ENCODE measurements at places on chromosomes 4 and X.

GRCh38 chr4:168059251-168059650 is 33.1 kb upstream of the ANXA10 start:
- DNase-seq = no peak

DNA sequence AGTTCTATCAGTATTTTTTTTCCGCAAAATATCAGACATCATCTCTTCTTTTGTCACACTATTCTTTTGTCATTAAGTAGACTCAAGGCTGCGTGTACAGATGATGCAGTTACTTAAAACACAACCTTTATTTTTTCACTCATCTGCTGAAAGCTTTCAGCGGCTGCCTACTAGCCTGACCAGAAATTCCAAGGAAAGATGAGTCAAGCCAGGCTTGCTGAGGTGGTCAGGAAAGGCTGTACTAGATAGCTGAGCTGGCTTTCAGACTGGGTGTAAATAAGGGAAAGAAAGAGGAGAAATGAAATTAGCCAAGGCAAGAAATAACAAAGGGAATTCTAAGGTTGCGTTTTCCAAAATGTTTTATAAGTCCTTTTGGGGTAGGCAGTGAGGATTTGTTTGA is 17.9 kb downstream of the STK26 start:
- peak; percentile 1 for DNase-seq

GRCh38 chr4:94635177-94635576 is 122.6 kb upstream of the BMPR1B start:
- DNase-seq = no peak

- no peak for DNase-seq
Measured at GRCh38 chrX:134931550-134931949, 59.2 kb upstream of the SMIM10 start.

DNA sequence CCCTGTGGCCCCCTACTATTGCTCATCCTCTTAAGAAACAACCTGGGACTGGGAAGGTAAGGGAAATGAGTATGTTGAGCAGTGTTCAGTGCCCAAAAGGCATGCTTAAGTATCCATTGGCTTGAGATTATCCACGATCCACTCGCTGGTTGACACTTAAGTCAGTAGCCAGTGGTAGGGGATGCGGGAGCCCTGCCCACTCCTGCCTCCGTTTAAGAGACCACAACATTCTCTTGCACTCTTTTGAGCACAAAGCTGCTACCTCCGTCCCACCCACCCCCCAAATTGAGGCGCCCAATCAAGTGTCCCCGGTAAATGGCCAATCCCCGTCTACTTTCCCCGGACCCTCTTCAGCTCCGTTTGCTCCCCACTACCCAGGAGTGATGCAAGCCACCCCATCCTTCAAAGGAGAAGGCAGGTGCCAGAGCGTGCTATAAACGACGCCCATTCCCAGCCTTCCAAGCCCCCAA is 25.0 kb downstream of the UTP14A start:
- no peak for DNase-seq

DNA sequence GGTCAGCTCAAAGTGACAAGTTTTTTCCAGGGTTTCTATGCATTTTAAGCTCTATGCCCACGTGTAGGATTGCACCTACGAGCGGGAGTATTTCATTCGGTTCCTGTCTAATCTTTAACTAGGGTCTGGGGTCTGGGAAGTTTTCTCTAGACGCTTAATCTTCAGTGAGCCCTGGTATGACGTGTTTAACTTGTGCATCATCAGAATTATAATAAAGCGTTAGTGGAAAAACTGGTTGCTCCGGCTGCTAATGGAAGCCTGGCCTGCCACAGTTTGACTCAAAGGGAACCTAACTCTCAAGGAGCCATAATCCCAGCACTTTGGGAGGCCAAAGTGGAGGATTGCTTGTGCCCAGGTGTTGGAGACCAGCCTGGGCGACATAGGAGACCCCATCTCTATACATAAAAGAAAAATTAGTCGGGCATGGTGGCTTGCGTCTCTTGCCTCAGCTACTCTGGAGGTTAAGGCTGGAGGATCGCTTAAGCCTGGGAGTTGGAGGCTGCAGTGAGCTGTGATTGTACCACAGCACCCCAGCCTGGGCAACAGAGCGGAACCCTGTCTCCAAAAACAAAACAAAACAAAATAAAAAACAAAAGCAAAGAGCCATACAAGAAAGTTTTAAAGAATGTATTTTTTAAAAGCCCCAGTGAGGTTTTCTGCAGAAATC is 30.2 kb downstream of the ARSD start:
- no peak for DNase-seq

- DNase-seq = no peak
Measured at GRCh38 chrX:105265093-105265492, 44.6 kb upstream of the TEX13A start.

- DNase-seq = no peak
Measured at GRCh38 chrX:10496345-10496965, 123.9 kb downstream of the MID1 start.

- DNase-seq = no peak
Measured at GRCh38 chrX:107834275-107835201, 8.9 kb downstream of the MID2 start.

DNA sequence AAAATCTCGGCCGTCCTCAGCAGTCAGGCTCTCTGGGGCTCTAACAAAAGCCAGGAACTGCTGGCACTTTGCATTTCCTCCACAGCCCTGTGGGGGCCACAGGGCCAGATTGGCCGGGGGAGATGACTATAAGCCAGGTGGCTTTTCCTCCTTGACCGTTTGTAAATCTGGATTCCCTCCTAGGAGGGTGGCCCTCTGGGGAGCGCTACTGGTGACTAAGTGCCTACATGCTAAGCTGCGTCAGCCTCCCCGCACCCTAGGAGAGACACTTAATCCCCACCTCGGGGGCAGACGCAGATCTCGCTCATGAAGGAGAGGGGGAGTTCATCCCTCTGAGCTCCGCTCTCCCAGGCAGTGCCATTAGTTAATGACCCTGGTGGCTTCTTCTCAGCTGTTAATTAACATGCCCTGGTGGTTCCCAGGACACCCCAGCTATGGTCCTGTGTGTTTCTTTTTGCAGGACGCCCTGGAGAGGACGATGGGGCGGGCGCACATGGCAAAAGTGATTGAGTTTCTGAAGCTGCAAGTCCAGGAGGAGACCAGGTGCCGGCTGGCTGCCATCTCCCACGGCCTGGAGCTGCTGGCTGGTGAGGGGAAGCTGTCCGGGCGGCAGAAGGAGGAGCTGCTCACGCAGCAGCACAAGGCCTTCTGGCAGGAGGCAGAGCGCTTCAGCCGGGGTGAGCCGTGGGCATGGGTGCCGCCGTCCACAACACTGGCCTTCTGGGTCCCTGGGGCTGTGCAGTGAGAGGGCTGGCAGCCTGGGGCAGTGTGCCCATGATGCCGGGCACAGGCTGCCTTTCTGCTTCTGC is 41.6 kb downstream of the EVC start:
- DNase-seq = no peak

DNA sequence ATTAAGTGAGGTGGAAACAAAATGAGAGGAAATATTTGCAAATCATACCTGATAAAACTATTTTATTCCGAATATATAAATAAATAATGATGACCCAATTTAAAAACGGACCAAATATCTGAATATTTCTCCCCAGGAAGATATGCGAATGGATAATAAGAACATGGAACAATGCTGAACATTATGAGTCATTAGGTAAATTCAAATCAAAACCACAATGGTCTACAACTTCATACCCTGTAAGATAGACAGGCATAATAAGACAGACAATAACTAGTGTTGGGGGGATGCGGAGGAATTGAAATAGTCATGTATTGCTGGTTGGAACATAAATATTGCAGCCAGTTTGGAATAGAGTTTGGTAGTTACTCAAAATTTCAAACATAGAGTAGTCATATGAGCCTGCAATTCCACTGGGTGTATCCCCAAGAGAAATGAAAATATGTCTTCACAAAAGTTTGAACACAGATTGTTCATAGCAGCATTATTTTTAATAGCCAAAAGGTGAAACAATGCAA is 47.6 kb upstream of the DRP2 start:
- no peak for DNase-seq

DNA sequence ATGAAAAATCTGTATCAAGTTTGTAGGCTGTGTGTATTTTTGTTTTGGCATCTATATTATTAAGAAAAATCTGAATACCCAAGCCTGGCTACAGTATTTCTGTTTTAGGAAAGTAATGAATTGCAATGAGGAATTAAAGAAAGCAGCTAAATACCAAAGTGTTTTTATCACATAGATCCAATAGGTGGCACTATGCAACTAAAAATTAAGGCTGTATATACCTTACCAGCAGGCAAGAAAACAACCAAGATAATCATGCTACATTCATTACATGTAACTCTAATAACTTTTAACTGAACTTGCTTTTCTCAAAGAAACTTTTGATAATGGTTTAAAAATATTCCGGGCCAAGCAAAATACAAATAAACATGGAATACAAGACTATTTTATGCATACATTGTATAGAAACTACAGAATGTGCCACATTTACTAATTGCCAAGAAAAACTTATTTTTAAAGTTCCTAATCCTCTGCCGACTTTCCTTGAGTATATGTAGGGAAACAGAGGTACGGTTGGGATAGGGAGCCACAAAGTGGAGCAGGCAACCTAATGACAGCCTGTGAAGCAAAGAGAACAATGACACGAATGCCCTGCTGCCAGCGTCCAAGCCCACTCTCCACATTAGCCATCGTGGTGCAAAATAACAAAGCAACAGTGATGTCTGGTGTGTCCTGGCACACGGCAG is 63.7 kb downstream of the SEC24D start:
- DNase-seq = peak; percentile 30

DNA sequence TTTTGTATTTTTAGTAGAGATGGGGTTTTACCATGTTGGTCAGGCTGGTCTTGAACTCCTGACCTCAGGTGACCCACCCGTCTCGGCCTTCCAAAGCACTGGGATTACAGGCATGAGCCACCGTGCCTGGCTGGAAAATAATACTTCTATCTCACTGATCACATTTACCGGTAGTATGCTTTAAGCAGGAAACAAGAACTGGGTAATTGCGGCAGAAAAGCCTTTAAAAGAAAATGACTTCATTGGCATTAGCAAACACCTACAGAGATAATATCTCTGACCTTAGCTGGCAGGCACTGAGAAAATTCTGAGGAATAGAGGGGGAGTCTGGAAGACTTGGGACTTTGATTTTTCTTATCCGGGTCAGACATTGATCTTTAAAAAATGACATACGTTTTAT is 78.5 kb downstream of the SHROOM3 start:
- DNase-seq = no peak

DNA sequence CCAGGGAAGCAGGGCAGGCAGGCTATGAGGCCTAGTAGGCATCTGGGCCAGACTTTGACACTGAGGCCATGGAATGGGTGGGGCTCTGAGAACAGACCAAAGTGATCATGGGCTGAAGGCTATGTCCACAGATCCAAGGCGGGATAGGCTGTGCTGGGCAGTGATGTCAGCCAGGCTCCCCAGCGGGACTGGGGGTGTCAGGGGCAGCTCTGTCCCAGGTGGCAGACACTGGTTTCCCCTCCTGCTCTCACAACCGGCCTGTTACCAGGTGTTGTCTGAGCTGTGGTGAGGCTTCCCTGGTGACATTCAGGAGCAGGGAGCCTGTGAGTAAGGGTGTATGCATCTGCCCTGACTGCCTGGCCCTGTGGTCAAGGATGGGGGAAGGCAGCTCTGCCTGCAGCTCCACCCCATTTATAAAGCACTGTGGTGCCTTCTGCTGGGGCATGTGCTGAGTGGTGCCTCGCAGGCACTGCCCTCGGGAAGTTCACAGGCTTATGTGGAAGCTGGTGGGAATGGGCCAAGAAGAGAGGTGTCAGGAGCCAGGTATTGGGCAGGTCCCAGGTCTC is 2.9 kb downstream of the IL9R start:
- peak; percentile 56 for DNase-seq

DNA sequence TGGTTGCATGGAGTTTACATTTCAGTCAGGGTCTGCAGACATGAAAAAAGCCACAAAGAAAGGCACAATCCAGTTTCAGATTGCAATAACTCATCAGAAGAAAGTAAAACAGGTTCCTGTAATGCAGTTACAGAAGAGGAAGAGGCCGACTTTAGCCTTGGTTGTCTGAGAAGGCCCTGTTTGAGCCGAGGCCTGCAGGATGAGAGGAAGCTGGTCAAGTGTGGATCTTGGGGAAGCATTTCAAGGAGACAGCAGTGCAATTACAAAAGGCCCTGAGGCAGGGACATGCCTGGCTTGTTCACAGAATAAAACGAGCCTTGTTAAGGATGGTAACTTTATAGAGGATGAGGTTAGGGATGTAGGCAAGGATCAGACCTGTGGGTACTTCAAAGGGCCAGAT is 62.4 kb downstream of the AFF2 start:
- DNase-seq = no peak

DNA sequence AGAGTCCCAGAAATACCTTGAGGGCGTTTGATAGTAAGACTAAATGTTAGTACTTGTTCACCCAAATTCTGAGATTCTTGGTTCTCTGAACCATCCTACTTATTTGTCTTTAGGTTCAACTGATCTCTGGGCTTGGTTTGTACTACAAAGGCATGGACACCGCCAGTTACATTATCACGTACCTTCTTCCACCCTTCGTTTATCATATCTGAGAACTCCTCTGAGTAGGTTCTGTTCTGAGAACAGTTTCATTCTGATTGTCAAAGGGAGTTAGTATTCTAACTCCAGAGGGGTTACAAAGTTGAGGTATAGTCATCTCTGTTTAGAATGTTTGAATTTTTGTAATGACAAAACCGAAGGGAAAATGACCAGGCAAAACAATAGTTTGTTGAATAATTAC is 19.3 kb downstream of the ZFX start:
- no peak for DNase-seq

- no peak for DNase-seq
Measured at GRCh38 chrX:21847342-21847741, 7.9 kb downstream of the MBTPS2 start.

DNA sequence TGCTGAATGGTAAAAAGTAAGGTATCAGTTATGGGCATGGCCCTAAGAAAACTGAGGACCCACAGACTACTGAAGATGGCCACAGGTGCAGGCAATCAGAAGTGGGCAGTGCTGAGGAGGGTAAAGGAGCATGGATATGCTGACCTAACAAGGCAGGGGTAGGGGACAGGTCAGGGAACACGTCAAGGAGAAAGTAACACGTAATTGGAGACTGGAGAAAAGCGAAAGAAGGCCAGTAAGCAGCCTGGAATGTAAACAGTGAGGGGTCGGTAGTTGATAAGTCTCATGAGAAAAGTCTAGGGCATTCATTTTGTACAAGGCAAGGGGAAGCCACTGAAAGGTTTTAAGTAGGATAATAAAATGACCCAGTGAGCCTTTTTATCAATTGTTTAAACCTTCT is 153.3 kb downstream of the PRDM5 start:
- DNase-seq = peak; percentile 30

- DNase-seq = no peak
Measured at GRCh38 chrX:40303256-40304077, 205.7 kb upstream of the BCOR start.

- peak; percentile 6 for DNase-seq
Measured at GRCh38 chrX:124328765-124329164, 3.7 kb upstream of the TEX13D start.

GRCh38 chrX:154019061-154019621 is 561 bp downstream of the IRAK1 start:
- peak; percentile 16 for DNase-seq

- no peak for DNase-seq
Measured at GRCh38 chrX:34654696-34655490, 2.2 kb downstream of the TMEM47 start.

GRCh38 chrX:128458888-128459287 is 406.7 kb upstream of the ACTRT1 start:
- DNase-seq = peak; percentile 14

All from urothelium cell line (cell line).